Vagina (tissue), 2 donors: ENCODE measurements at places on chromosomes 1 and 21.

DNA sequence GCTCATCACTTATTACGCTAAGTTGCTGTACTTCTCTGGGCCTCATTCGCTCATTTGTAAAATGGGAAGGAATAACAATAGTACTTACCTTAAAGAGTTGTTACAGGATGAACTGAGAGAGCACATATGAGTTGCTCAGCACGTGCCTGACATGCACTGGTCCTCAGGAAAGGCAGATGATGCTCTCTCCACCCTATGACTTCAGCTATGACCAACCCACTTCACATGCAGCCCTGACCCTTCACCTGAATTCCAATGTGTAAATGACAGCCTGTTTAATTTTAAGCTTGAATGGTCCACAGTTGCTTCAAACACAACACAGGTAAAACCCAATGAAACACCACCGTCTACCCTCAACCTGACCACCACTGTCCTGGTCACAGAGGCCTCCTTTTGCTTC lies 32.9 kb downstream of the GADD45A start:
- no peak for DNase-seq

DNA sequence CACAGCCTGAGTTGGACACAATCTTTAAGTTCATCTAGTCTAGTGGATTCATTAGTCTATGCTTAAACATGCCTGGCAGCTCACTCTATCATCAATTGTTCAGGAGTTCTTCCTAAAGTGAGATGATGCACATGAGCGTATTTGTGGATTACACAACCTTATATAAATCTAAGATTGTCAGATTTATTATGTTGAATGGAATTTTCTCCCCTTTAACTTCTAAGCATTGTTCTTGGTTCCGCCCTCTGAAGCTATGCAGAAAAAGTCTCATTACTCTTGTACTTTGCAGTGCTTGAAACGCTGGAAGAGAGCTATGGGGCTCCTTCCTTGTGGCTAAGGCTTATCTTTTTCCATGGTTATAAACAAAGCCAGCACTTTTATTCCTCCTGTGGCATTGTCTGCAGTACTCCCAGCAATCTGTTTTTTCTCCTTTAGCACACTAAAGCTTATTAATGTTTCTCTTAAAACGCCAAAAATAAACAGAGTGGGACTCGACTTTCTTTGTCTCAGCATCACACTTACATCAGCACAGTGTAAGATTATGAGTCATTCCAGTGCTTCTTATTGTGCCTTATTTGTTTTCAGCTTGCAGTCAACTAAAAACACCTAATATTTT lies 316.8 kb upstream of the CAMK1G start:
- no peak for DNase-seq

DNA sequence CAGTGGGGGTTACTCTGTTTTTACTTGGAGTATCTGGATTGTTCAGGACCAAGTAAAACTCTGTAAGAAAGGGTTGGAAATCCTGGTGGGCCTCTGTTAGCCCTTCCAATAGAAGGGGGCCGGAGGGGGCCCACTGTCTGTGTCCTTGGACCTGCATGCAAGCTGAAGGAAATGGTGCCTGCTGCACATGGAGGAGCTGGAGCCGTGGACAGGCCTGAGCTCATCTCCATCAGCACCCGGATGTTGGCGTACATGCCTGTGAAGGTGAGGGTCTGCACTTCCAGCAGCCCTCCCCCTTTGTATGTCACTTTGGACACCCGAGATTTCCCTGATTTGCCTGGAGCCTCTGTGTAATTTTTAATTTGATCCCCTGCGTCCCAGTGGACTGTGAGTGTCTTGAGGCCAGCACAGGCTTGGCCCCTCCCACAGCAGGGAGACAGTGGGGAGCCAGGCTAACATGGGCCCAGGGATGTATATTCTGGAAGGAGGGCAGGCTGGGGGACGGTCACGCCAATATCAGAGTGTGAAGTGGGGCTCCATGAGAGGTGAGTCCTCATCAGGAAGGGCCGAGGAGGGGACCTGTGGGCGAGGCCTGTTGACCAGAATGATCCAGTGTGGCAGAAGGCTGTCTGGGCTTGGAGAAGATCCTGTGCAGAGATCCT lies 16.8 kb downstream of the GALNT2 start:
- no peak for DNase-seq

GRCh38 chr1:19926296-19927129 lies 3.1 kb upstream of the PLA2G2E start:
- DNase-seq: no peak

DNA sequence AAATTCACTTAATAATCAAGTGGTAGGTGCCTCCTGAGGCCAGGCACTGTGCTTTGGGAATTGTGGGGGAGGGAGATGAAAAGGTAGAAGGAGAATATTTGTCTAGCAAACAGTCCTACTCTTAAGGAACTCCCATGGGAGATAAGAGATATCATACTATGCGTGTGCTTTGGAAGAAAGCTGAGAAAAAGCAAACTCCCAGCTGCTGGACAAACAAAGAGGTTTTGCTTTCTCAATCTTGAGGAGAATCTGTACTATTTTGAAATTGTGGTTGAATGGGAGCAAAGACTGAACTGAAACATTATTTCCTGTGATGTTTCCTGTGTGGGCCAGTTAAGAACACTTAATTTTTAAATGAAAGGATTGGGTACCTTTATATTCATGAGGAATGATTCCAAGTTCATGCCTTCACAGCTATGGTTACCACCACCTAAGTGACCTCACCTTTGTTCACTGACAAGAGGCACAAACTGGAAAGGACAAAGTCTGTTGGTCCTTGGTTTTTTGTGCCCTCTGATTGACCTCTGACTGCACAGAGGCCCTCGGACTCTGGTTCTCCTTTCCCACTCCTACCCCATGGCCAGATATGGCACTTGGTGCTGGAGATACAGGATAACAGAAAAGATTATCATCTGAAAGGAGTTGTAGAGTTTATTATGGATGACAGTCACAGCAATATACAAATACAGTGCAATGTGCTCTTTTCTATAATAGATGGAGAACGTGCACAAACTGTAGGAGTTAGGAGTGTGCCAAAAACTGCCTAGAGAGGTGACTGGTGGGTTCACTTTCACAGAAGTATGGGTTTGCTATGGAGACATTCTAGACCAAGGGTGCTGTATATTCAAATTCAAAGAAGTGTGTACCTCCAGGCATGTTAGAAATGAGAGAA lies 1.6 kb downstream of the CD53 start:
- DNase-seq: no peak

DNA sequence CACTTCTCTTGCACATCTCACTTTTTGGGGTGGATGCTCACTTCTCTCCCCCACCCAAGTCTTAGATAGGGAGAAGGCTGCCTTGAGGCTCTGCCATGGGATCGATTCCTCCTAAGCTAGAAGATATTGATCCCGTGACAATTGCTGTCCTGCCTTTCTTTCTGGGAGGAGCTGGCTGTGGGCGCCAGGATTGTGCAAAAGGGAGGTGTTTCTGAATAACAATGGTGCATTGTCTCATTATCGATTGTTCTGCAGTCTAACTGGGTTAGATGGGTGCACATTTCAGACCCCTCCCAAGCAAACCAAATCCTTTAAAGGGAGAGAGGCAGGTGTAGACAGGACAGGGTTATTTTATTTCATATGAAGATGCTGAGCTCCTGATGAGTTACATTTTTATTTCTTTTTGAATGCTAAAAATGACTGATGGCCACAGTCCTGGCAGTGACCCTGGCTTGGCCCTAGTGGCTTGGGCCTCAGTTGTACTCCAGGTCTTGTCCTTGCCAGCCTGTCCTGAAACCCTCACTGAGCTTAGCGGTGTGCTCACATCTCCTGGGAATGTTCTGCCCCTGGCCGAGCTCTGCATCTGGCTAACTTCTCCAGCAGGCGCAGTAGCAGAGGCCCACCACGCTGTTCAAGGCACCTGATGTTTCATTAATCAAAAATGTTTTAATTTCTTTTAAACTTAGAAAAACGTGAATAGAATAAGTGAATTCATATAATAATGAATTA lies 99.0 kb upstream of the KAZN start:
- DNase-seq: no peak

- no peak for DNase-seq
These were observed 58.2 kb downstream of the ZNF644 start for GRCh38 chr1:90963651-90964050.

- no peak for DNase-seq
These were observed 42.9 kb upstream of the ZNF326 start for GRCh38 chr1:89951766-89952604.

DNA sequence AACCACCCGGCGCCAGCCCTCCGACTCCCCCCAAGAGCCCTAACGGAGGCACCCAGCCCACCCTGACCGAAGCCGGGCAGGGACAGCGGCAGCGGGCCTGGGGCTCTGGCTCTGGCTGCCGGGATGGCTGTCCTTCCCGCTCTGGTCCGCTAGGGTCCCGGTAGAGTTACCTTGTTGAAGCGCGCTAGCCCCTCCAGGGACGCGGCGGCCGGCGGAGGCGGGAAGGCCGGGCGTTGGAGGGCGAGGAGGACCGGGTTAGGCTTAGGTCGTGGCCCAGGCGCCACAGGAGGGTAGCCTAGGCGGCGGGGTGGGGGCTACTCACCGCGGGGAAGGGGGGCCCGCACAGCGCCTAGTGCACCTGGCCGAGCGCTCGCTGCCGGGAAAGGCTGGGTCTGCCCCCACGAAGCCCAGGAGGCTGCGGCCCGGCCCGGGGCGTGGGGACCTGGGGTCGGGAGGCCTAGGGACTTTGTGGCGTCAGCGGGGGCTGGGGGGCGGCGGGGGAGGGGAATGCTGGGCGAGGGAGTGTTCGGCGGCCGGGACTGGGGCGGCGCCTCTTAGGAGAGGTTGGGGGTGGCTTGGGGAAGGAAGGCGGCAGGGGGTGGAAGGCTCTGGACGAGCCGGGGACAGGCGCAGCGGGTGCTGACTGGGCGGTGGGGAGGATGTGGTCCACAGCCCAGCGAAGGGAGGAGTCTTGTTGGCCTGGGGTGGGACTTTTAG lies at the start of gene TRIM17:
Gene TRIM17 (minus strand): TSS at position 645 of the 717 bp plus-strand sequence. CDS start 1,789 bp downstream, outside the sequence.
- DNase-seq: no peak

DNA sequence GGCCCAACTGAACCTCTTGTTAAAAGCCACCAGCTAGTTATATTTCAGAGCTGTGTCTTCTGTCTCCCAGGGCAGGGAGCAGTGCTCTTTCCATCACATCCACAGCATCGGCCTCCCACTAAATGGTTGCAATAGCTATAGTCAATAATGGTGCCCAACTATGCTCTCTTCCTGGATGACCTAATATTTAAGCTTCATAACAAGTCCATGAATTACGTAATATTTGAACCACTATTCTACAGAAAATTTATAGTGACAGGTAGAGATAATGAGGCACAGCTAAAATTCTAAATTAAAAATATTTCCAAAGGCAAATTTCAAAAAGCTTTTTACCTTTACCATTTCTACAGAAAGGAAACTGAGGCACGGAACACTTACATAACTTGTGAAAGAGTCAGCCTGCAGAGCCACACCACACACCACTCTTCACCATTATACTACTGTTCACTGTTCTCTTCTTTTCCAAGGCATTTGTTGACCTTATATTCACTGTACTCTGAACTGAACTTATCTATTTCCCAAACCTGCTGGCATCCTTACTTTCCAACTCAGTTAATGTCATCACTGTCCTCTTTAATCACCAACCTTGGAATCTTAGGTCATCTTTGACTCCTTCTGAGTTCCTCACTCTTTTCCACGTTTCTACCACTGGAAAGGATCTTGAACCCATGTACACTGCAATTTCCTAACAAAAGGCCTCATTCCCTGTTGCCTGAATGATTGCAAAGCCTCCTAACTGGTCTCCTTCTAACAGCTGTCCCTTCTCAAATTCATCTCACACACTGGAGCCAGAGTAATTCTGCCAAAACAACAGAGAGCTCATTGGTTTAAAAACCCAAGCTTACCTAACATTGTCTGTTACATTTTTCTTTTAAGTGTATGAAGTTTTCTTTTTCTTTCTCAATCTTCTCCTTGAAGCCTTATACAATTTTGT lies 85.5 kb downstream of the DDAH1 start:
- no peak for DNase-seq

GRCh38 chr1:160486453-160486852 lies 36.6 kb downstream of the SLAMF6 start:
- DNase-seq: no peak

DNA sequence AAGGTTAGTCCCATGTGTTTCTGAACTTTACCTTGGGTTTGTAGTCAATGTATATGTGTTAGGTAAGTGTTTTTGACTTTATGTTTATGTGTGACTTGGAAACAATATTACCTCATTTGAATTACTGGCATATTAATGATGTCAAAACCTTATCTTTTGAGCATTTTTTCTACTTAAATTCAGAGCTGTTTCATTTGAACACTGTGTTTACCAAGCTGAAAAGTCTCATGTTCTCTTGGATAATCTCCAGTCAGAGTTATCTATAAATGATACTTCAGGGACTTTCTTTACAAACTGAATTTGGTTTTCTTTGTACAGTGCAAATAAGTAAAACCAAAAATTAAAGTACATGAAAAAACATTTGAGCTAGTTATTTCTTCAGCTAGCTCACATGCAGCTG lies 30.0 kb downstream of the ADAMTS1 start:
- no peak for DNase-seq

DNA sequence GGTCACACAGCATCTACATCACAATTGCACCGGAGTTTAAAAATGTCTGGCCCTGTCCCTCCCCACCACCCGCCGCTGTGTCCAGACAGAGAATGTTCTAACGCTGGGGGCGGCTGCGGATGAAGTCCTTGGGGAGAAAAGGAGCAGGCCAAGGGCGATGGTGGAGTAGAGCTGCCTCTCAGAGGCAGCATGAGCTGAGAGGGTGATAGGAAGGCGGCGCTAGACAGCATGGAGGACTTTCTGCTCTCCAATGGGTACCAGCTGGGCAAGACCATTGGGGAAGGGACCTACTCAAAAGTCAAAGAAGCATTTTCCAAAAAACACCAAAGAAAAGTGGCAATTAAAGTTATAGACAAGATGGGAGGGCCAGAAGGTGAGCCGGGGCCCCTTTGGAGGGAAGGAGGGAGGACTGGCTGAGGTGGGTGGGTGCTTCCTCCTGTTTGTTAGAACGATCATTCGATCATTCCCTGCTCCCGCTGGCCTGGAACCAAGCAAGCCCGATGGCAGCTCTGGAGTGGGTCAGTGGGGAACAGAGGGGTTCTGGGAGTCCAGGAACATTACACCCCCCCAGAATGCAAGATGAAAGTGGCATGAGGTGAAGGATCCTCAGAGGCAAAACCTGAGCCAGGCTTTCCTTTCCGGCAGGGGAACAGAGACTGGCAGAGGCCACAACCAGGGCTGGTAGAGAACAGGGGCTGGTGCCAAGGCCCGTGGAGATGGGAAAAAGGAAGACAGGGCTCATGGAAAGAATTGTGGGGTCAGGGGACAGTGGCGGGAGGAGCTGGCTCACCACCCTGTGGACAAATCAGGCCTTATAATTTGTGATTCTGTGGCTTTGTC lies at the start of the genes FAM229A and TSSK3:
Gene FAM229A (minus strand): TSS at position 12 of the 840 bp plus-strand sequence. CDS start 394 bp downstream, outside the sequence.
Gene TSSK3 (plus strand): TSS at position 66 of the 840 bp plus-strand sequence. CDS start 163 bp downstream, at position 229.
- DNase-seq: no peak

GRCh38 chr1:211724687-211725196 lies 49.3 kb upstream of the NEK2 start:
- DNase-seq: no peak
